ENCODE measurements at places on chromosomes 4 and X.

DNA sequence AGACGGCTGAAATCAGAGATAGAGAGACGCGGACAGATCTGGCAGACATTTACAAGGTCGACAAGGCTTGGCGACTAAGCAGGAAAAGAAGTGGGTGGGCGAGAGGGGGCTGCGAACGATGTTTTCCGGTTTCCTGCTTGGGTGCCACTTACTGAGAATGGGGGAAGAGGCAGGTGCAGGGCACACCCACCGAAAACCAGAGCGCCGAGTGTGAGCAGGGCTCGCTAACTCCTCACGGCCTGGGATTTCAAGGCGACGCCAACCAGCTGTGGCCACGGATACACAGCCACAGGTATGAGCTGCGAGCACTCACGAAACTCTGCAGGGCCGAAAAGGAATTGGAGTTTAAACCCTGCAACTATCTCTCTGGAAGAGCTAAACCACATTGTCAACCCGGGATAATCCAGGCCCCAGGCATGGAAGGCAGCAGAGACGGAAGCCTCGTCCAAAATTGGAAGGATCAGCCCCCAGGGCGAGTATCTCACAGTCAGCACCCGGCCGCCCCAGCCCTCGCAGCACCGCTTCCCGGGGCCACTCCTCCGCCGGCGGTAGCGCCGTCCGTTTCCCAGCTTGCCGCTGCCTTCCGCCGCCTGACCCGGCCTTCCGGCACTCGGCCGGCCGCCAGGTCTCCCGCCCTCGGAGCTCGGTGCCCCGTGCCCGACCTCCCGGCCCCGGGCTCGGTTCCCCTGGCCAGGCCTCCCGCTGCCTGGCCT is 778 bp downstream of the CASP3 start:
- DNase-seq, result no peak

GRCh38 chrX:51893931-51894696 is 691 bp downstream of the MAGED1 start:
- peak; percentile 55 for DNase-seq

- peak; percentile 12 for DNase-seq
Measured at GRCh38 chr4:86961605-86962295, 26.9 kb downstream of the AFF1 start.

DNA sequence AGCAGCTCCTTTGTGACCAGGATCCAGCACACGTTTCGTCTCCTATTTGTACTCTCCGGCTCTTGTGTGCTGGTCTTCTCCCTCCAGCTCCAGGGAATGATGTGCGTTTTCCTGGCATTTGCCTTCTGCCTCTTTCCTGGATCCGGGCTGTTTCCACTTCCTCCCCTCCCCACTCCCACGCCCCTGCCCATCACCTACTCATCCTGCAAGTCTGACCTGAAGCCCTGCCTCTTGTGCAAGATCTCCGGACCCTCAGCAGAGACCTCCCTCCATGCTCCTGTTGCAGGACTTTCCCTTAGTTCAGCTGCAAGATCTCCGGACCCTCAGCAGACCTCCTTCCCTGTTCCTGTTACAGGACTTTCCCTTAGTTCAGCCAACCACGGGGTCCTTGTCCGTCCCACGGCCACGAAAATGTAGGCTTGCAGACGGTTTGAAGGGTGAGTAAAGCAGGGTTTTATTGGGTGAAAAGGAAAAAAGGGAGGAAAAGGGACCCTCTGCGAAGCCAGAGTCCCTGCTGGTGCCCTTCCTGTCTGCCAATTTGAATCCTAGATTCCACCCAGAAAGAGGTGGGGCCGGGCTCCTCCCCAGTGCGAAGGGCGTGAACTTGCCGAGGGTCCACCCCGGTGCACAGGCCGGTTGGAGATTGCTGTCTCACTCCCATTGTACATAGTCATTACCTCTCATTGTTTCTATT is 74.4 kb upstream of the IRF2 start:
- no peak for DNase-seq

DNA sequence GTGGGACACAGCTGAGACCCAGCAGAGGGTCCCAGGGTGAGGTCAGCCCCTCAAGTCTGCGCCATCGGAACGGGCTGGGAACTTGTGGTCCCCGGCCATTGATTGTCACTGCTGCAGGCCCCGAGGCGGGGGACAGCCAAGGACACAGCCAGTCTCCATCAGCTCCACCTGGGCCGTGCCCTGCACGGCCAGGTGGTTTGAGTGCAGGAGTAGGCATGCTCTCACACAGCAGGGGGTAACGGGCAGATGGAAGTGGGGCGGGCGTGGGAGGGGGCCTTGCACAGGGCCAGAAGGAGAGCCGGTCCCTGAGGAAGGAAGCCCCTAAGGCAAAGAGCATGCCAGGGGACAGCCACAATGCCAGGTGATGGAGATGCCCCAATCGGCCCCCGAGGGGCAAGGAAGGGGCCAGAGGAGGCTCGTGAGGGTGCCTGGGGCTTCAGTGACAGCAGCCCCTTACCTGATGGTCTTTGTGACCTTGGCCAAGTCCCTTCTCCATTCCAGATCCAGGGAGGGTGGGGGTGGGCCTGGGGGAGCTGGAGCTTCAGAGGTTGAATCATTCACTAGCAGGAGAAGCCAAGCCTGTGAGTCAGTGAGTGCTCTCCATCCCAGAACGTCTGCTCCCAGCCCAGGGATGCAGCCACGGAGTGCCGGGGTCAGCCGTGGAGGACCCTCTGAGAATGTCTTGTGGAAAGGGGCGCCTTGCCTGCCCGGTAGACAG is 2.3 kb downstream of the ATP2B3 start:
- DNase-seq, result no peak

DNA sequence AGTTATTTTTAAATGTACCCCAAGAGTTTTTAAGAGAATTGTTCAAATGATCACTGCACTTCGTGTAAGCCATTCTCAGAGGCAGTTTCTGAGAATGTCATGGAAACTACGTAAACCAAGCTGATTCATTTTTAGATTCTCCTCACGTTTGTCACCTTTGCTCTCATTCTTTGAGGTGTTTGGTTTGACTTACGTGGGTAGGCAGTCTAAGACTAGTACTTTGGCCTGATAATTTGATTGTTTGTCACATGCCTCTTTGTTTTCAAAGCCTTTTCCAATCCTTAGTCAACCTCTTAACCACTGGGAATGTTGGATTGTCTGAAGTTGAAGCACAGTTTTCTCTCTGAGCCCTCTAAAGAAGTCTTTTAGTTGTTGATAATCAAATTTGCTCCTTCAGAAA is 10.5 kb downstream of the SEPTIN11 start:
- no peak for DNase-seq

DNA sequence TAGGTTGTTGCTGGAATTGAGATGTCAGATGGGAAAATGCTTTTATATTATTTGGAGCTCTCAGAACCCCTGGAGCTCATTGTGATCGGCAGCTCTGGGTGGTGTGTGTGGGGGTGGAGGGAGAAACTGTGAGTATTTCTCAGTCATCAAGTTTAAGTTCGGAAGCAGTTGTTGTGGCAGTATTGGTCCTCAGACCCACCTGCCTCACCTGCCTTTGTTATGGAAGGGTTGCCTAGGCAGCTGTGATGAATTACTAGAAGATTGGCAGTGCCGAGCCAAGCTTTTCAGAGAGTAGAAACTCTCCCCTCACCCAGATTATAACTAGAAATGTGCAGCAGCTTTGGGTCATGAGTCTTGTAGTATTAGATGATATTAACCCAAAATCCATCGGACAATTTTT is 9.5 kb downstream of the IGSF1 start:
- DNase-seq, result no peak

DNA sequence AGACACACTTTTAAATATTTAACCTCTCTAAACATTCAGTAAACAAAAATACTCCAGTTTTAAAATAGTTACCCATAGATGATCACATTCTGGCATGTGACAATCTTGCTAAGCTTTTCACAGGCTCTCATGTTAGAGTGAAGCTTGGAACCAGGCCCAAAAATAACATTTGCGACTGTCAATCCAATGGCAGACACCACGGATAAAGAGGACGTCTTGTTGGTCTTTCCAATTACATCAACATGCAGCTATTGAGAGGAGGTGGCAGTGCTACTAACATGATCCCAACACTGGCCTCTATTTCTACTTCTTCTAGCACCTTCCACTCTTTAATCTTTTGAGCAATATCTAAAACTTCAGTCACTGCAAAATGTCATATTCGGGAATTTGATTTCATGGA is 970.8 kb upstream of the TENM3 start:
- DNase-seq, result no peak

DNA sequence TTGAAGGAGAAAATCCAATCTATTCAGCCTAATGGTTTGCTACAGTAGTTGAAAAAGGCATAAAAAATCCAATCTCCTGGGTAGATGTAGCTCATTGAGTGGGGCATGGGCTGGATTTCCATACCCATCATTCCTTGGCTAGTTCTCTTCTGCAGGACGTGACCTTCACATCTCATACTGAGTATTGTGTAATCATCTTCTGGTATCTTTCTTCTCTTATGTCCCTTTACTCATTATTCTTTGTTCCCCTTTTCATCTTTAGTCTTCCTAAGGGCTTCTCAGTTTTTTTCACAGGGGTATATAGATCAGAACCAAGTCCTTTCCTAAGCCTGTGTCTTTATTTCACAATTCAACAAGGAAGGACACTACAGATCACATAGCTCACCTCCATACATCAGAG is 727.6 kb upstream of the MAGEB2 start:
- DNase-seq, result no peak

GRCh38 chr4:85152480-85152879 is 186.0 kb upstream of the WDFY3 start:
- DNase-seq, result no peak

DNA sequence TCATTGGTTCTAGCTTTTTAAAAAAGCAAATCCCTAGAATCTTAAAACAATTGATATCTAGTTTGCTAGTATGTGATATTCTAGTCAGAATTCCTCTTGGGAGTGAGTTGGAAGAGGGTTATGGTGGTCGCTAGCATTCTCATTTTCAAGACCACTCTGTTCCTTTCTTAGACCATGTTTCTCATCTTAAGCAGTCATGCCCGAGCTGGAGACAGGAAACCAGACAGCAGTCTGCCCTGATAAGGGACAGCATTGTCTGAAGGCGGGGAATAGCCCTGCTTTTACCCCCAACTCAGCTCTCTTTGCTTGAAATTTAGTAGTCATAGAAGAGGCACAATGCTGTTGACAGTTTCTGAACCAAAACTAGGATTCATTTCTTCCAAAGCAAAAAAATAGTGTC is 5.2 kb downstream of the KLF3 start:
- no peak for DNase-seq

GRCh38 chrX:38895775-38896174 is 94.5 kb downstream of the MID1IP1 start:
- no peak for DNase-seq

GRCh38 chrX:39895218-39896110 is 202.3 kb downstream of the BCOR start:
- DNase-seq, result no peak

GRCh38 chrX:113412106-113412505 is 571.5 kb upstream of the AMOT start:
- no peak for DNase-seq

- DNase-seq, result no peak
Measured at GRCh38 chr4:2180410-2180809, 61.5 kb downstream of the HAUS3 start.

DNA sequence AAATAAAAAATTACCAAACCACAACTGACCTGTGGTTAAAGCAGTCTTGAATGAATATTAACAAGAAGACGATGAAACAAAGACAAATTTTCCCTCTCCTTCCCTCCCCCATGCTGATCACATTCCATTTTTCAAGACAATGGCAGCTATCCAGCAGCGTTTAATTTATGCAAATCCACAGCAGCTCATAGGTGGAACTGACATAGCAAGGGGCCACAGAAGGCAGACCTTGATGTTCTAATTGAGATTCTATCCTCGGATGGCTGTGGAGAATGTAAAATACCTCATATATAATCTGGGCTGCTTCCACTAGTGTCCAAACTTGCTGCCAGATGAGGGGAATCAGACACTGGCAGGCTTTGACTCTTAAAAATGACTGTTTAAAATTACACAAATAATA is 211.5 kb downstream of the CHRDL1 start:
- no peak for DNase-seq

- no peak for DNase-seq
Measured at GRCh38 chr4:87469390-87469789, 47.0 kb downstream of the NUDT9 start.

GRCh38 chr4:142416121-142416520 is 430.0 kb downstream of the INPP4B start:
- DNase-seq, result no peak

- DNase-seq, result no peak
Measured at GRCh38 chrX:68988865-68989264, 160.0 kb downstream of the EFNB1 start.

GRCh38 chrX:101677028-101677427 is 17.4 kb upstream of the ARMCX2 start:
- no peak for DNase-seq

- peak; percentile 11 for DNase-seq
Measured at GRCh38 chr4:41414412-41414779, 123.6 kb upstream of the LIMCH1 start.

- no peak for DNase-seq
Measured at GRCh38 chrX:67922966-67923365, 379.1 kb downstream of the AR start.

- DNase-seq, result peak; percentile 28
Measured at GRCh38 chr4:185134307-185134869, 8.7 kb upstream of the SLC25A4 start.

DNA sequence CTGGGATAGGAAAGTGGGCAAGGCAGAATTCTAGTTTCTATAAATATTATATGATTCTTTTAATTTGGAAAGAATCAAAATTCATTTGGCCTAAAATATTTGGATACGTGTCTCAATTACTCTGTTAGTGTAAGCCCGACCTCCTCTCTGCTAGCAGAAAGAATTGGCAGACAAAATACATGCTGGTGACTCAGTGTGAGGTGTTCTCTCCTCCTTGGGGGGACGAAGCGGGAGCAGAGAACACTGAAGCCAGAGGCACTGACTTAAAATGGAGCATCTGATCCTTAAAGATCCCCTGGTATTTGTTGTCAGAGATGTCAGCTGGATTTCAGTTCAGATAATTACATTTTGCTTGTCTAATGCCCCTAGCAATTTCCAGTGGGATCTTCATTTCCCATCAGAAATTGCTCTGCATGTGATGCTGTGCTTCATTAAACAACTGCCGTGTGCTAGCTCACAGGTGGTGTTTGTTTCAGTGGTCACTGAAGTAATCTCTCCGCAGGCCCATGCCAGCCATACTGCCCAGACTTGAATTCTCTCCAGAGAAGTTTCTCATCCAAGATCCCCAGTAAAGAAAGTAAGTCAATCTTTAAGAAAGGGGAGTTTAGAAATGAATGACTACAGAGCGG is 188.7 kb upstream of the TLL1 start:
- DNase-seq, result no peak

DNA sequence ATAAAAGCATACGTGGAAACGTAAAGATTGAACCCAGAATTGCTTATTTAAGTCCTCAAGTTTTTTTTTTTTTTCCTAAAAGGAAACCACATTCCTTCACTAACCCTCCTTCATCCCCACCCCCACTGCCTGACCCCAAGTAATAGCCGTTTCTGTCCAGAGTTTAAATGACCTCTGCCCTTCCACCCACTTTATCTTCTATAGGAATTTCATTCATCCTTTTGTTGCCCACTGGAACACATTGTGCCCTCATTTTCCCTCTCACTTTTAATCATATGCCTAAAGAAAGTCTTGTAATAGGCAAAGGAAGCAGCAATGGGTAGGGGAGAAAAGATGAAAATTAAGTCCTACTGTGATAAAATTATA is 62.7 kb downstream of the SH3RF1 start:
- no peak for DNase-seq

All from NCI-H524 (cell line).